IgD-negative memory B cell (primary cell): ENCODE measurements at places on chromosomes 7 and 10. TPM values are rescaled to one million over a fixed set of nuclear protein-coding genes. Genes with fewer than 3 reads are reported as not detected.

Gene NXPH1
- polyA plus RNA-seq = not detected

Gene SOSTDC1
- not detected for polyA plus RNA-seq

Gene MYL10
- not detected for polyA plus RNA-seq

Gene SPDYE9
- polyA plus RNA-seq = 0.19 TPM

Gene BTBD16
- polyA plus RNA-seq = not detected

Gene RBM28
- polyA plus RNA-seq = 9.0 TPM

Gene SPDYE11
- polyA plus RNA-seq = 0.19 TPM

Gene ITGA8
- polyA plus RNA-seq = not detected

Gene ERVW-1
- 0.06 TPM for polyA plus RNA-seq
